ENCODE measurements at places on chromosomes 7 and 10. TPM values are rescaled to one million over a fixed set of nuclear protein-coding genes. Genes with fewer than 3 reads are reported as not detected.

DNA sequence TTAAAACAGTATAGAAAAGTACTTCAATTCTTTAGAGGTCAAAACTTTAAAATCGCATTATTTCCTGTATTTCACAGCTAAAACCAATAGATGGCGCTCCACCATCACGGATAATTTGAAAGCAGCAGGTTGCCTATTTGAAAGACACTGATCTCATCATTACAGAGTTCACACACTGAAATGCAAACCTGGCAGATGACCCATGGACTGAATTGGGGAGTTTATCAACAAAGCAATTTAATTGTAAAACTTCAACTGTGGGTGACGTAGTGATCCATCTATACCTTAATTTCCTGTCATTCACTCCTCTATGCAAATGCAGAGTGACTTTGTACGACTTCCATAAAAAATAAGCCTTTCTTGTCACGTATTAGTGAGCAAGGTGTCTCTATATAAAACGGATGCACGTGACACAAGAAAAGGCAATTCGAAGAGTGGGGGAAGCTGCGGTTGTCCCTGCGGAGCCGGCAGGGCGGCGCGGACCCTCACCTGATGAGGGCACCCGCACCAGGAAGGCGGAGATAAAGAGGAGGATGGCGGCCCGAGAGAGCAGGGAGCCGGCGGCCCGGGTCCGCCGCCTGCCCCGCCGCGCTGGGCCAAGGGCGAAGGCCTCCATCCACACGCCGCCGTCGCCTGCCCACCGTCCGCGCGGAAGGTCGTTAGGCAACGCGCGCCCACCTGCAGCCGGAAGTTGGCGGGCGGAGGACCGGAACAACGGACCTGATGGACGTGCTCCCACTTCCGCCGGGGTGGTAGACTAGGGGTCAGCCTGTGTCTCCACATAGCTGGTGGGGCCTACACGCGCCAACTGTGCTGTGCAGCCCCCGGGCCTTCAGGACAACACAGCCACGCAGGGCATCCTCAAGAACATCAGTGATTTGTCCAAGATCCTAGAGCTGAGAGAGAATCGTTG, at the start of gene ZPBP:
Gene ZPBP (minus strand): TSS at position 668 of the 913 bp plus-strand sequence. CDS start 52 bp downstream, at position 616.
- DNase-seq: peak; percentile 69

DNA sequence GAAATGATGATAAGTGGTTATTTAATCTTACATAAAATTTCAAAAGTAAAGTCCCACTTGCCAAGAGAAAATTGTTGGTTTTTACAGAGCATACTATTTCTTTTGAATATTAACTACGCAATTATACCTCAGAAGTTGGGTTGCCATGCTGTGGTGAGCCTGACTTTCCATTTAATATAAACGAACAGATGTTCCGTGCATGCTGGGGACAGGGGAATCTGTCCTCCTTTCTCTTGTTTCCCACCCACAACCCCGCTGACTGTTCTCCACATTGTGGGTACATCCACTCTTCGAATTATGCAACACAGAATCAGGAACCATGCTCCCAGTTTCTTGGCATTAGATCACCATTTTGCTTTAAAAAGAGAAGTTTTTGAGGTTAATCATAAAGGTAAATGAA, 29.2 kb upstream of the RTKN2 start:
- DNase-seq: no peak

GRCh38 chr7:99368750-99369389, 5.7 kb upstream of the ARPC1B start:
- no peak for DNase-seq

CUBN gene
- total RNA-seq: 0.25 TPM

ZNF365 gene
- not detected for total RNA-seq
